ENCODE measurements at places on chromosomes 12 and 14.
A peak's percentile ranks its signal among the peaks of the same experiment; 100 is the strongest.

DNA sequence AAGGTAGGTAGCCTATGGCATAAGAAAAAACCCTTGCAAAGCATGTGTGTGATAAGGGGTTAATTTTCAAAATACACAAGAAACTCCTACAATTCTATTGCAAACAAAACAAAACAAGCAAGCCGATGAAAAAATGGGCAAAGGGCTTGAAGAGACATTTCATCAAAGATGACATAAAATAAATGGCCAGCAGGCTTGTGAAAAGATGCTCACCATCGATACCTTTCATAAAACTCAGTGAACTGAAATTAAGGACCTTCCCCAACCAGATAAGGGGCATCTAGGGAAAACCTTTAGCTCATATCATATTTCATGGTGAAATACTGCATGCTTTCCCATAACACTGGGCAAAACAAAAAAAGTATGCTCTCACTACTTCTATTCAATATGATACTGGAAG is 131.2 kb downstream of the PPM1H start:
- peaks cover 6% of the 10 kb centered on the region for H3K4me1 ChIP-seq
- H3K36me3 ChIP-seq: no peaks in the 10 kb centered on the region

GRCh38 chr12:22458298-22458937 is 85.9 kb downstream of the C2CD5 start:
- no peak for DNase-seq
- H3K36me3 ChIP-seq: peaks cover 5% of the 10 kb centered on the region
- H3K27ac ChIP-seq: no peak overlapping the region
- peaks cover 3% of the 10 kb centered on the region for H3K4me1 ChIP-seq
- H3K4me3 ChIP-seq: no peak overlapping the region

DNA sequence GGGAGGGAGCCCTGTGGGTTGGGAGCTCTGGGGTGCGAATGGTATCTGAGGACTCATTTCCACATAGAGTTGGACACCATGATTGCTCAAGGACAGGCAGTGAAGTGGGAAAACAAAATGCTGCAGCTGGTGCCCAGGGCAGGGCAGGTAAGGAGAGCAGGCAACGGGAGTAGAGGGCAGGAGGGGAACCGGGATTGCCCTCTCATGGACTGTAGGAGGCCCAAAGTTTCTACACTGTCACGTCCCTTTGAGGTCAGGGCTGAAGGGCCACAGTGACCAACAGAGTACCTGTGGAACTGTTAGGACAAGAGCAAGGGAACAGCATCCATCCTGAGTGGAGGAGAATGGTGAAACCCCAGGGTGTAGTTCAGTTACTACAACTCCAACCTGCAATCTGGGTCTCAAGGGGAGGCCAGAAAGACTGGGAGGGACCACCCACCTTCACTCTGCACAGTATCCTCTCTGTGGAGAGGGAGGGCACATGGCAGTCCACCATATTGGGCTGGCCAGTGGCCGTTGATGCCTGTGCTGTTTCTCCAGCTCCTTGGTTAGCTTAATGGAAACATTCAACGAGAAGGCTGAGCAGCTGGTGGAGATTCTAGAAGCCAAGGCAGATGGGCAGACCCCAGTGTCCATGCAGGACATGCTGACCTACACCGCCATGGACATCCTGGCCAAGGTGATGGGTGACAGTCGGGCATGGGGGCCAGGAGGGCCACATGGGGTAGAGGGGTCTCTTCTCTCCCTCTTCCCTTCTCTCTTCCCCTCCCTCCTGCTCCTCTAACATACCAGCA is 22.2 kb downstream of the CYP46A1 start:
- peaks cover 3% of the 10 kb centered on the region for H3K27me3 ChIP-seq
- no peaks in the 10 kb centered on the region for H3K4me1 ChIP-seq
- no peak overlapping the region for H3K4me3 ChIP-seq
- no peak overlapping the region for H3K27ac ChIP-seq

- no peak for DNase-seq
- peaks cover 5% of the 10 kb centered on the region for H3K36me3 ChIP-seq
- H3K4me3 ChIP-seq: no peak overlapping the region
- H3K27me3 ChIP-seq: peaks cover 11% of the 10 kb centered on the region
These were observed 53.0 kb downstream of the TBC1D30 start for GRCh38 chr12:64877363-64878004.

GRCh38 chr14:74569387-74569786 is 42.6 kb downstream of the LTBP2 start:
- H3K4me3 ChIP-seq: no peak overlapping the region
- peaks cover 96% of the 10 kb centered on the region for H3K4me1 ChIP-seq
- no peak for DNase-seq
- no peaks in the 10 kb centered on the region for H3K27me3 ChIP-seq
- H3K27ac ChIP-seq: peak overlapping the region; percentile 100

DNA sequence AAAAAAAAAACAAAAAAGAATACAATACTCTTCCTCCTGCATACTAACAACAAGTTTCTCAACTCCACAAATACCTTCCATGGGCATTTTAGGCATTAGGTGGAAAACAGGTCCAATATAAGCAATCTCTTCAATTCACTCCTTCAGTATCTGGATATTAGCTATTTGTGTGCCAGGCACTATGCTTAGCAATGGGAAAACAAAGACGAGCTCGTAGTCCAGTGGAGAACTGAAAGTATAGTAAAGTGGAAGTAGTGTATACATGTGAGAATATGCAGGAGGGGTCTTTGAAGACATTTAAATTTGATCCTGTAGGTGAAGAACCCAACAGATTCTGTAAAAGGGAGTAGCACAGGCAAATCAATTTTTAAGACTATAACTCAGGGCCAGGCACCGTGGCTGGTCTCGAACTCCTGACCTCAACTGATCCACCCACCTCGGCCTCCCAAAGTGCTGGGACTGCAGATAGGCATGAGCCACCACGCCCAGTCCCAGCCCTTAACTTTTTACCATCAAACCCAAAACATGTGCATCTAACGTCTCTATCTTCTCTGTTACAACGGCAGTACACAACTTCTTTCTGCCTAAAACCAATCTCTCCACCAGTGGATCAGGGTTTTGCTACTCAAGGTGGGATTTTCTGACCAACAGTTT is 10.6 kb downstream of the HECTD1 start:
- no peak overlapping the region for H3K4me3 ChIP-seq
- H3K27me3 ChIP-seq: no peaks in the 10 kb centered on the region
- H3K36me3 ChIP-seq: peaks cover 3% of the 10 kb centered on the region
- H3K4me1 ChIP-seq: peaks cover 62% of the 10 kb centered on the region
- DNase-seq: no peak

- no peaks in the 10 kb centered on the region for H3K27me3 ChIP-seq
- H3K27ac ChIP-seq: no peak overlapping the region
- no peak overlapping the region for H3K4me3 ChIP-seq
- no peaks in the 10 kb centered on the region for H3K4me1 ChIP-seq
- peaks cover 27% of the 10 kb centered on the region for H3K36me3 ChIP-seq
These were observed 19.1 kb upstream of the SLC17A8 start for GRCh38 chr12:100337727-100338126.

DNA sequence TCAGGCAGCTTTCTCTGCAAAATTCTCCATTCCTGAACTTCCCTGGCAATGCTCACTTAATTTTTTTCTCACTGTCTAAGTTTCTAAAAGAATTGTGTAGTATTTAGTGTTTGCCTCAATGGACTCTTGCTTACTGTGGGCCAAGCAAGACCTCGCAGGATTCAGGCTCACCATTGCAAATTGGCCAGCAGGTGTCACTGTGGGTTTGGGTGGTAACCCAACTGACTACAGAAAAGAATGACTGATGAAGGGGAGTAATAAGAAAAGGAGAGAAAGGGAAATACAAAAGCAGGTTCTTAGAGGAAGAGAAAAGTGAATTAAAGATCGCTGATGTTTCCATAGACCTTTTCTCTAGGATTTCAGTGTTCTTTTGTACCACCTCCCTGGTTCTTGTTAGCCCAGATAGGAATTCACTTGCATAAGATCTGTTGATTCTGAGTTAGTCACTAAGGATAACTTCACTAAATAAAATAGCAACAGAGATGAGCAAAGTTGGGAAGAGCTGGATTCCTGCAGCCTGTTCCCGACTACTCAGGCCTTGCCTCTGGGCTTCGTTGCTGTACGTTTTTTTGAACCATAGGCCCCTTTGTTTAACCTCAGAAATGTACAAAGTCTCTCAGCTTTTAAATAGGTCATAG is 386.5 kb upstream of the DDHD1 start:
- no peak overlapping the region for H3K4me3 ChIP-seq
- peak overlapping the region; percentile 32 for H3K27ac ChIP-seq
- DNase-seq: no peak
- H3K4me1 ChIP-seq: peaks cover 47% of the 10 kb centered on the region

- H3K4me3 ChIP-seq: no peak overlapping the region
- no peak for DNase-seq
- no peaks in the 10 kb centered on the region for H3K27me3 ChIP-seq
- H3K4me1 ChIP-seq: peaks cover 15% of the 10 kb centered on the region
These were observed 12.1 kb upstream of the LRP6 start for GRCh38 chr12:12278899-12279298.

All from chondrocyte (in vitro differentiated cells).